ENCODE measurements at places on chromosomes 1 and 21.

DNA sequence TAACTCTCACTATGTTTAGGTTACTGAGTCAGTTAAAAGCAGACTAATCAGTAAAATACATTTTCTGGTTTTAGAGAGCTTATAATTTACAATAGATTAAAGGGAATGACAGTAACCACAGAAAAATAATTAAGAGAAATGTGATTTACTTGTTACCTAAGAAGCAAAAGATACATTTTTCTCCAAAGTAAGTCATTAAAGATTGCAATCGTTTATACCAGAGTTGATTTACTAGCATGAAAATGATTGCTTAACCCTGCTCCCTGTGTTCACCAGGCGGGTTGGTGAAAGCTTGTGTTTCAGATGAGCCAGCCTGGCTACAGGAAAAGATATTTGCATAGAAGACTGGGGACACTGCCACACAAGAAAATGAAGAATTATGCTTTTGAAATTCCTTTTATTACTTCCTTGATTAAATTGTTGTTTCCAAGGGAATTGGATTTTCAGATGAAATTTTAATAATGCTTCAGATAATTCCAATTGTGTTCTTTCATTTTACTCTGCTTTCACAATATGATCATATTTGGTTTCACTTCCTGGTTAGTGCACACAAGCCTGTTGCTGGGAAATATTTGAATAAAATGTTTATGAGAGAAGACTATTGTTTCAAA lies 27.9 kb downstream of the LRRC8B start:
- DNase-seq, result no peak

DNA sequence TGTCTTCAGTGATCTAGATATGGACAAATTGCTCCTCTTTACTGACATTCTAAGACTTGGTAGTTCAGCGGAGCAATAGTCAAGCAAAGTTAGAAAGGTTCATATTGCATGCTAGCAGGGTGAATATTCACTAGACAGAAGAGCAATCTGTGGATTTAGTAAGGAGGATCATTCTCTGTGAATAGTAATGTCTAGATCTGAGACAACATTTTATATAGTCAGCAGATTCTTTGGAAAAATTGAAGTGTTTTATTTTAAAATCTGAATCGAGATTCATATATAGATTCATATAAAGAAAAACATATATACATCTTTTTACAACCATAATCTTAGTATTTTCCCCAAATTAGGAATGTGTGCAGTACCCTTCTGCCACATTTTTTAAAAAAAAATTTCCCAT lies 274.5 kb upstream of the BRINP3 start:
- DNase-seq, result no peak

DNA sequence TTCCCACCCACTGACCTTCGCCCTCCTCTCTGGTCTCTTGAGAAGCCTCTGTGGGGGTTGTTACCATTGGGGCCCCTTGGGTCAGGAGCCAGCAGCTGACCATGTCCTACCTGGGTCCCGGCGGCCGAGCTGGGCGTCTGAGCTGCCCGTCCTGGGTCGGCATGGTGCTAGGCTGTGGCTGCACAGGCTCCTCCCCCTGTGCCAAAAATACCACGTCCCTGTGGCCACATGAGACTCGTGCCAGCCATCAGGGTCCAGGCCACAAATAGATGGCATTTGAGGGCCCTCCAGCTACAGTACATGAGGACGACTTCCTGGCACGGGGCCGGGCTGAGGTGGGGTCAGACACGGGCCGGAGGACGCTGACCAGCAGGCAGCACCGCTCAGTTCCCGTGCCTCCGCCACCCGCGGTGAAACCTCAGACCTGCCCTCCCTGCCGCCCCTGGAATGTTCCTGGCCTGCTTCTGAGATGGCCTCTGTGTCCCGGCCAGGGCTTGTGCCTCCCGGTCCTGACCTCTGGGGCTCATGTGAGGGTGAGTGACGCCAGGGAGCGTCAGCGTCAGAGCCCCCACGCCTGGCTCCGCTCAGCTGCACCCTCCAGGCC lies at the start of gene PERM1:
TSS of gene PERM1 (minus strand) at position 139 of the 604 bp plus-strand sequence. CDS start 1,064 bp downstream, outside the sequence.
- DNase-seq, result no peak

DNA sequence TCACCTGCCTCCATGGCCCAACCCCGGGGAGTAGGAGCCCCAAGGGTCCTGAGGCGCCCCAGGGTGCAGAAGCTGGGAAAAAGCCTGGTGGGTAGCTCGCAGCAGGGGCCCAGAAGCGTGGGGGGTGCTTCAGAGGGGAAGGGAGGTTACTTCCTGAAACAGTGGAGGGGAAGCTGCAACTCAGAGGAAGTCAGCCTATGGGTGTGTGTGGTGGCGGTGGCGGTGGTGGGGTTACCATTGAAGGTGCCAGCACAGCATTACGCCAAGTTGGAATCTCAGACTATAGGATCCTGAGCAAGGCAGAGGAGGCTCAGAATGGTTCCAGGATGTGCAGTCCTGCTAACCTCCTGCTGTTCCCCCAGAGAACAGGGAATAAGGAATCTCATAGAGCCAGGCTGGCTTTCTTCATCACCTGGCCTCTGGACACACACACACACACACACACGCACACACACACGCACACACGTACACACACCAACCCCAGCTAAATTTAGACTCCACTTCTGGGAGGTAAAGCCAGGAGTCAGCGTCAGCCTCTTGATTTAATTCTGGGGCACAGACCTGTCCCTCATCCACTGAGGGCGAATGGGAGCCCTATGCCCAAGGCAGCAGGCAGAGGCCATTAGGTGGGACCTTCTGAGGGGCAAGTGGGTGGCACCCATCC lies 1.3 kb downstream of the DENND4B start:
- DNase-seq, result peak; percentile 69

- DNase-seq, result no peak
Observed at GRCh38 chr1:54543729-54544496, 4.1 kb upstream of the ACOT11 start.

DNA sequence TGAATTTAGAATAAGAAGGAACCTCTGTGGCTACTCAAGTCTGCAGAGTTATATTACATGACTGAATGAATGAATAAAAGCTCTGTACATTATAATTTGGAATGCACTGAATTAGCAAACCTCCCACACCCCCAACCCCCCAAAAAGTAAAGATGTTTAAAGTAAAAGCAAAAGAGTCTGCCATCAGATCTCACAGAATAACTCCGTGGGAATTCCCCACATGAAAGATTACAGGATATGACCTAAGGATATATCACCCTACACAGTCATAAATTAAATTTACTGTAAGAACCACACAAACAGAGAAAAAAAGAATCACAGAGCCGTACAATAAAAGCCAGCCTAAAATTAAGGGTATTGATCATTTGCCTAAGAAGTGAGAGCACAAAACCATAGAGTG lies 587.3 kb downstream of the PTPRC start:
- peak; percentile 28 for DNase-seq

GRCh38 chr1:193827516-193827915 lies 641.1 kb upstream of the B3GALT2 start:
- DNase-seq, result no peak

DNA sequence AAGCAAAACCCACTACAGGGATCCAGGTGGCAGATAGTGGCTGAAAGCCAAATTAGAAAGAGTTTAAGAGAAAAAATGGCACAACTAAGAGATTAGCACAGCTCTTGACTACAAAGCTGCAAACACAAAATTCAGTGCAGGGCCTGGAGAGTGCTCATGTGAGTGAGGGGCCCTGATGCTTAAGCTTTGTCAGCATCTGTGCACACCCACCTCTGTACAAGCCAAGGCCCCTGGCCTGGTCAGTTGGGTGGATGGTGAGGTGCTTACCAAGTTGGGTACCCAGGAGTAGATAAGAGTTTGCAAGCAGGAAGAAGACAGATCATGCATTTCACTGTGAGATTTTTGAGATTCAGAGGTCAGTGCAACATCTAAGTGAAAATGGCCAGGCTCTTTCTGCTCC lies 62.7 kb upstream of the ATP1B1 start:
- DNase-seq, result no peak

- no peak for DNase-seq
Observed at GRCh38 chr1:228205526-228206436, 2.1 kb upstream of the OBSCN start.

GRCh38 chr1:44067266-44068250 lies 36.3 kb upstream of the SLC6A9 start:
- DNase-seq, result no peak

GRCh38 chr1:119680193-119680592 lies 31.5 kb upstream of the PHGDH start:
- no peak for DNase-seq

GRCh38 chr1:85225624-85226380 lies 25.0 kb upstream of the SYDE2 start:
- no peak for DNase-seq

- DNase-seq, result no peak
Observed at GRCh38 chr1:84159533-84160240, 15.6 kb downstream of the PRKACB start.

GRCh38 chr1:83901547-83902155 lies 97.3 kb downstream of the TTLL7 start:
- no peak for DNase-seq

DNA sequence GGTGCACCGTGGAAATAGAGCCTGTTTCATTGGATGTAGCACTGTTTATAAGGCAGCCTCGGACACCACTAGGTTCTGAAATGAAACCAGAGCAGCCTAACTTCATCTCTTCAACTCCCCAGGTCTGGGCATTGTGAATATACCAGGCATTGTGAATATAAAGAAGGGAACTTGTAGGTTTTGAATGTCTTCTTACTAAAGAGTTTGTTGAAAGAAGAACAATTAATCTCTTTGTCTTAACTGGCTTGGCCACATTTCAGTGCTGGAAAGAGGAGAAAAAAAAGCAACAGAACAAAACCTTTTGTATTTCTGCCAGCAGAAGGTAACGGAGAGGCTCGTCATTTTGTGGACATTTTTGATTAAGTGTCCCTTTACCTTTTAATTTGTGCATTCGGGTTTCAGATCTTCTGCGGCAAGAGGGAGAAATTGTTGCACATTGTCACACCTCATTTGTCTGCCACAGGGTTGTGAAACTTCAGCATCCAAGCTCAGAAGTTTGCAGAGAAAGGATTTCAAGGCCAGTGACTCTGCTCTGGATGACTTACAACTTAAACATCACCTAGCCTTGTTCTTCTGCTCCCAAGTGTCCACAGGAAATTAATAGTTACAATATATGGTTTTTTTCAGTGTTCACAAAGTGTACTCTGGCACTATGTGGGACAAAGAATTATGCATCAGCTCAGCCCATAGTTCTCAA lies 158.3 kb downstream of the KAZN start:
- DNase-seq, result no peak

DNA sequence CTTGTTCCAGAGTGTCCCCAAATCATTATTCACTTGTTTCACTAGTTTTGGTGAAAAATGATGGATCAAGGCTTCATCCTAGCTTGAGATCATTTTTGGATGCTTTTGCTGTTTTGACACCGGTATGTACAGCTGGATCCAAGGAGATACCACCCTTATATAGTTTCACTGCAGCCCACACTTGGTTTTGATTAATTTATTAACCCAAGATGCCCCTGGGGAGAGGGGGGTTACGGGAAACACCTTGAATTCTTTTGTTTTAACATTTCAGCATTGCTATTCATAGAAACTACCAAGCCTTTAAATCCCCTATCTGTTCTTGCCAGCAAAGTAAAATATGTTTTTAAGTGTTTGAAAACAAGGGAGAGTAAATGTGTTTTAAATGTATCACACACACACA lies 457.7 kb upstream of the RUNX1 start:
- DNase-seq, result no peak

- DNase-seq, result no peak
Observed at GRCh38 chr1:225597926-225598575, 54.9 kb downstream of the ENAH start.

DNA sequence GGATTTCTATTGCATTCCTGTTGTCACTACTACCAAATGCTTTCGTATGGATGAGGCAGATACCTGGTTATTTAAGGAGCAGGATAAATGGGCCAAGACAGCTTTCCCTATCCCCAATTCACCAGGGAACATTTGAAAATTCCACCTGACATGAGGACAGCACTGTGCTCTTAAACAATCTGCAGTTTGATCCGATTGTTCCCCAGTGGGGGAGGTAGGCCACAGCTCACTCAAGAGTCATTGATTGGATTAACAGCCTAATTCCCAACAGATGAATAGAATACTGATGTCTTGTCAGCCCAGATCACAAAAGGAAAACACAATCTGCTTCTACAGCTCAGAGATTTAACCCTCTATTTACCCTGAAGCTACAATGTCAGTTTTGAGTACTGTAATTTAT lies 123.9 kb downstream of the LHX4 start:
- DNase-seq, result no peak
